Suppressor macrophage treated with lipopolysaccharide for 4 hours (primary cell): ENCODE measurements at places on chromosomes 6 and 20.
A peak's percentile ranks its signal among the peaks of the same experiment; 100 is the strongest.

- DNase-seq, result no peak
These were observed 160.9 kb upstream of the AHI1 start for GRCh38 chr6:135658481-135658880.

DNA sequence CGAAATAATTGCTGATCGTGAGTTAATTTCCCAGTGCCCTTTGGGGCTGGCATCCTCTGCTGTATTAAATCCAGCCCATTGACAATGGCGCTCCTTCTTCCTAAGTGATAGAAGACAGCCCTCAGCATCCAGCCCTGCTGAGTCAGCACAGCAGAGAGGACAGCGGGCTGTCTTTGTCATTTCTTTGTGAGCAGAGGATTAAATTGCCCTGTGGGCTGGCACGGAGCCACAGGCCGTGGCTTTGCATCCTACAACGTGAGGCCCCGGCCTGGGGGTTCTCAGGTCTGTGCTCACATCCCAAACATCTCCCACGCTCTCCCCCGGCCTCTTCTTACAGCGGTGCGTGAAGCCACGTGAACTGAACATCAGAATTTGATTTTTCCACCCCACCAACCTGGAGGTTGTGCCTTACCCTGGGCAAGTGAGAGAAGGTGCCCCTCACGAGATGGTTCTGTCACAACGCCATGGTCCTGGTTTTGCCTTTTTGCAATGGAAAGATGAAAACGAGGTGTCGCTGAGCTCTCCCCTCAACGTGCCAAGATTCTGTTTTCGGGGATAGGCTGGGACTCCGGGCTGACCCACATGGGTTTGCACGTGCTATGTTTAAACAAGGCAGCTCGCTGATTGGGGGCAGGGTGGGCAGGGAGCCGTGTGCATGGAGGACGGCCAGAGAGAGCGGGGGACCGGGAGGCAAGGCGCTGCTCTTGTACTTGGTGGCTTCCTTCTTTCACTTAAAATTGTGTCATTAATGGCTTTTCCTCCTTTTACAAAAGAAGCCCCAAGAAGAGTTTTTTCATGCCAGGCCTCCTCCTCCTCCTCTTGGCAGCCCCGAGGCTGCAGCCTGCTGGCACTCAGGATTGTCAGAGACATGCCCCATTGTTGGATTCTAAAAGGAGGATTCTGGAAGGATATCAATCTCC is 19.5 kb downstream of the CDH4 start:
- DNase-seq, result no peak

GRCh38 chr20:22531056-22531615 is 53.2 kb downstream of the FOXA2 start:
- DNase-seq, result no peak

DNA sequence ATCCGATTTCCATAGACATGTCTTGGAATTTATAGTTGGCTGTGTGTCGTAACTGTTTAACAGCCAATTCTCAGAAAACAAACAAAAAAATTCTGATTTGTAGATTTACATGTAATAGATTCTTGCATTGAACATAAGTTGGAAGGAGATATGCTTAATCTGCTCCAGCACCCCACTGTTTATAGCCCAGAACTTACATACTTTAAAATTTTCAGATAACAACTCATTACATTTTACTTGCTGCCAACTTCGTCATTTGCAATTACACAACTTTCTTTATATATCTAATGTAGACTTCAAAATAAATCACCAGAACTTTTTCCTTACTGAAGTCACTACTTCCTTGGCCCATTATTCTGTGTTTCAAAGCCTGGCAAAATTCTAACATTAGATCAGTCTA is 472.3 kb upstream of the EYS start:
- DNase-seq, result no peak

GRCh38 chr6:40899684-40900155 is 139.3 kb downstream of the UNC5CL start:
- DNase-seq, result no peak

GRCh38 chr6:133705066-133705465 is 183.8 kb upstream of the TCF21 start:
- DNase-seq, result no peak

DNA sequence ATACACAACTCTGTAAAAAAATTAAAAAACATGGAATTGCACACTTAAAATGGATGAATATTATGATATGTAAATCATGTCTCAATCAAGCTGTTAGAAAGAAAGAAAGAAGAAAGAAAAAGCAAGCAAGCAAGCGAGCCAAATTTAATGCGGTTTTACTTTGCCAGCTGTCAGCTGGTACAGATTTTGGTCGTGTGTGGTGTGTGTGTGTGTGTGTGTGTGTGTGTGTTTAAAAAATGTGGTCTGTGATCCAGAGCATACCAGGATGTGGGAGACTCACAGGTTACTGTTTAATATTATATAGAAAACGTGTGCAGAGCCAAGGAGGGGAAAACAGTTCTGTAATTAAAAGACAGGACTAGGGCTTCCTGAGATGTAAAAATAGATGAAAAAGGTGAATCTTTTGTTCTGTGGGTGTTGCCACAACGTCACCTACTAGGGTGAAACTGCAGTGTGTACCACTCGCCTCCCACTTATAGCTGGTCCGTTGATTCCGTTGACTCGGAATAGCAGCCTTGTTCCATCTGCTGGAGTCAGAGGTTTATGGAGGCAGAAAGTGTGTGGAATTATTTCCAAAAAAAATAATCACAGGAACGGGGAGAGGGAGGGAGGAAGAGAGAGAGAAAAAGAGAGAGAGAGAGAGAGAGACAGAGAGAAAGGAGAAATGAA is 197.7 kb downstream of the BCAS1 start:
- no peak for DNase-seq

DNA sequence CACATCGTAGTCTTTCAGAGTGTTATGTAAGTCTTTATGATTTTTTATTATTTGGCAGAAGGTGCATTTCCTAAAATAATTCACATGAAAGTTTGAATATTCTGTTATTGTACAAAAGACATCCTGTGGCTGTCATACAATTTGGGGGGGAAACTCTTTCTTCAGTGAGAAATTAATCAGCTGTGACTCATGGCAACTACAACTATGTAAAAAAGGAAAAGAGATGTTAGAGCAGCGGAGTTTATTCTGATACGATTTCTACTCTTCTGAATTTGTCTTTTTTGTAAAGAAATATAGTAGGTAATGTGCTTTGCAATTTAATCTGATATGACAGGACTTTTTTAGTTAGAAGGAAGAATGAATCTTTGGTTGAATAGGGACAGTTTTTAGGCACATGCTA is 14.2 kb downstream of the COL19A1 start:
- DNase-seq, result no peak

DNA sequence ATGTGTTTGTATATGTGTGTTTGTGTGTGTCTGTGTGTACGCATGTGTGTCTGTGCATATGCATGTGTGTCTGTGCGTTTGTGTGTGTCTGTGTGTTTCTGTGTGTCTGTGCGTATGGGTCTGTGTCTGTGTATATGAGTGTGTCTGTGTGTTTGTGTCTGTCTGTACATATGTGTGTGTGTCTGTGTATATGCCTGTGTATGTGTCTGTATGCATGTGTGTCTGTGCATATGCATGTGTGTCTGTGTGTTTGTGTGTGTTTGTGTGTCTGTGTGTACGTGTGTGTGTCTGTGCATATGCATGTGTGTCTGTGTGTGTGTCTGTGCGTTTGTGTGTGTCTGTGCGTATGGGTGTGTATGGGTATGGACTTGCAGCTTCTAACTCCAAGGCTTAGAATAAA is 174.0 kb upstream of the NOX3 start:
- DNase-seq, result no peak

DNA sequence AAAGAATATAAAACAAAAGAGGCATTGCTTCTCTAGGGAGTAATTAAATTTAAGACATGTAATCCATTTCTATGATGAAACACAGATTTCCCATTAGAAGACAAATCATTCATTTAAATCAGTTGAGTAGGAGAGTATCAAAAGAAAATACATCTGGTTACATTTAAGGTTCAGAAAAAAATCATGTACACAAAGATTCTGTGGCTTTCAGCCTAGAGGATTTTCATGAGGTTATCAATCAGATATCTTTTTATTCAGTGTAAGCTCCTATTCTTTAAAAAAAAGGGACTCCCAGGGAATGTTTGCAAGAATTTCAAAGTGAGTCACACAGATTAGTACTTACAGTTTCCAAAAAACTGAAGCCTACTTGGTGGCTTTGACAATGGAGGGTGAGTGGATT is 24.9 kb downstream of the COL21A1 start:
- no peak for DNase-seq

DNA sequence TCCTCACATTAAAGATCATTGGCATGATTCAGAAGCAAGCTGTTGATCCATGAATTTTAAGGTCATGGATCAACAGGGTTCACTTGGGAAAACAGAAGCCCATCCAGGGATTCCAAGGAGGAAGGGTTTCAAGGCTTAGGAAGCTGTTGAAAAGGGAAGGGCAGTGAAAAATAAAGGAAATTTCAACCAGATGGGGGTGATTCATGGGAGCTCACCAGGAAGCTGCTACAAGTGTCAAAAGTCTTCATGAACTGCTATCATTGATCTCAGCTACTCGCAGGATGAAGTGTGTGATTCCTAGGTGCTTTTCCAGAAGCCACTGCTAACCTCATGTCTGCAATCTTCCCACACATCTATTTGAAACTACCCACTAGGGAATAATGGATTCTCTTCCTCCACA is 26.2 kb downstream of the ADTRP start:
- no peak for DNase-seq

DNA sequence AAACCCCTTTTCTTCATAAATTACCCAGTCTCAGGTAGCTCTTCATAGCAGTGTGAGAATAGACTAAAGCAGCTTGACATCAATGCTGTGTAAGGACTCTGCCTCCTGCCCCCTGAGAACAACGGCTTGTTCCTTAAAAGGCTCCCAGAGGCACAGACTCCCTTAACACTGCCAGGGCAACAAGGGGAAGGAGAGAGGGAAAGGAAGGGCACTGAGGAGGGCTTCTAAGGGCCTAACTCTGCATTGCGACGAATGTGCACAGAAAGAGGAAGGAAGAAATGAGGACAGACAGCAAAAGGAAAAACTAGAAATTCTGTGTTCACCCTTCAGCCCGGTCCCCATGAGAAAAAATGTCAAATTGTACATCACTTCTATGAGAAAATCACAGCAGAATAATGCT is 74.0 kb downstream of the AGPAT4 start:
- peak; percentile 36 for DNase-seq

- DNase-seq, result no peak
These were observed 175.7 kb downstream of the ALDH8A1 start for GRCh38 chr6:134774201-134774638.

GRCh38 chr6:33827546-33828451 is 24.0 kb upstream of the MLN start:
- DNase-seq, result no peak

DNA sequence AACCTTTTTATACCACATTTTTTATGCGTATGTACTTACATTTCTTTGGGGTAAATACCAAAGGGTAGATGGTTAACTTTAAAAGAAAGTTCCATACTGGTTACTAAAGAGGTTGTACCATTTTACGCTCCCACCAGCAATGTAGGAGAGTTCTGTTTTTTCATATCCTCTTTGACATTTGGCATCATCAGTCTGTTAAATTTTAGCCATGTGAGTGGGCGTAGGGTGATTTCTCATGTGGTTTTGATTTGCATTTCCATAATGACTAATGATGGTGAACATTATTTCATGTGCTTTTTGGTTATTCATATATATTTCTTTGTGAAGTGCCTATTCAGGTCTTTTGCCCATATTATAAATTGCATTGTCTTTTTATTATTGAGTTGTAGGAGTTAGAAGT is 194.2 kb downstream of the PRL start:
- DNase-seq, result peak; percentile 87

- no peak for DNase-seq
These were observed 12.3 kb downstream of the PREX1 start for GRCh38 chr20:48815537-48815936.

- DNase-seq, result no peak
These were observed 29.2 kb upstream of the SDCBP2 start for GRCh38 chr20:1357921-1358671.

DNA sequence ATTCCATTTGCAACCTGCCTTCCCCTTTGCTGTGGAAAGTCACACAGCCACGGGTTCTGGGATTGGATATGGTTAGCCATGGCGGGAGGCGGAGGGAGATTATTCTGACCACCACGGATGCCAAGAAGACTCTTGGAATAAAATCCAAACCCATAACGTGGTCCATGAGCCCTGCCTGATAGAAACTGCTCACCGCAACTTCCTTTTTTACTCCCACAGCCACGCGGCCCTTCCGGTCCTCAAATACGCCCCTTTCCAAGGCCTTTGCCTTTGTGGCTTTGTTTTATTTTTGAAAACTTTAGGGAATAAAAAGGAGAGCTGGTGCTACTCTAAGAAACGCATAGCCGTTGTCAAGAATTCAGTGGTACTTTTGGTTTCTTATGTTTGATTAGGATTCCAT is 602.5 kb upstream of the CDH4 start:
- peak; percentile 1 for DNase-seq

DNA sequence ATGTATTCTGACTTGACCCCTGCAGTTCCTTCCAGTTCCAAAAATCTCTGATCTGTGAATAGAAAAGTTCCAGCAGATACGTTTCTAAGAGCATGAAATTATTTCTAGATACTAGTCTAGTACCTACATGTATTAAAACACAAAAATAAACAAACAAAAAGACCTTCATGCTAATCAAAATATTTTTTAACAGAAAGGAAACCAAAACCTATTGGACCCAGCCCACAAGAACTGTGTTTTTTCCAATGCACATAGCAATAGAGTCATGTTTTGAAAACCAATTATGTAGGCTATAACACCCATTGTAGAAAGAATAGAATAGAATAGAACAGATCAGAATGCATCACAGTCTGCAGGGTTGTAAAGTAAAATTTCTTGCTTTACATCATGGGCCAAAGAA is 158.6 kb upstream of the TNFAIP3 start:
- peak; percentile 47 for DNase-seq
